ENCODE measurements at places on chromosomes 3 and 15.

DNA sequence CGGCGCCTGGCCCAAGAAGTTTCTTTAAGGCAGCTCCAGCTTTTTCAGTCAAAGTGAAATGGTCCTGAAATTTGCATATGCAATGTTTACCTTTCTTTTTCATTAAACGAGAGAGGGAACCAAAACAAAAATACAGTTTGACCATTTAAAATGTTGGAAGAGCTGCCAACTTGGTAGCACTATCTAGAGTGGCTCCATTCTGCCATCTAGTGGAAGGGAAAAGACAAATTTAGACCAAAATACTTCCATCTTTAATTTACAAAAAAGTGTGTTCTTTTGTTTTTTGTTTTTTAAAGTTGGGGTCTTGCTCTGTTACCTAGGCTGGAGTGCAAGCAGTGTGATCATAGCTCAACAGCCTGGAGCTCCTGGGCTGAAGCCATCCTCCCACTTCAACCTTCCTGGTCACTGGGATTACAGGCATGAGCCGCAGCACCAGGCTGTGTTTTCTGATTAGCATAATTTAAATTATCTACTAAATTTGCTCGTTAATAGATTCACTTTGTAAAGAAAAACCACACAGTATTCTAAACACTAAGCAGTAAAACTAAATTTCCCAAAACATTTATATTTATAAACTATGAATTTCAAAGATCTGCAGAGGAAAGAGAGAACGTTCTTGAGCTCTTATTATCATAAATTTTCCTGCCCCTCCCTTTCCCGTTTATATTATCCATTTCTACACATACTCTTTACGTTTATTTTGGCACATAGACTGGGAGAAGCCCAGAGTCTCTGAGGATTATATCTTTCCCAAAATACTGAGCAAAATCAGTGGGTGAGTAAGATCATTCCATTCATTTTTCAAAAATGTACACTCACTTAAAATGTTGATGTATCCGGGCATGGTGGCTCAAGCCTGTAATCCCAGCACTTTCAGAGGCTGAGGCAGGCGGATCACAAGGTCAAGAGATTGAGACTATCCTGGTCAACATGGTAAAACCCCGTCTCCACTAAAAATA, 15.4 kb upstream of the RFC4 start:
- no peak for DNase-seq

DNA sequence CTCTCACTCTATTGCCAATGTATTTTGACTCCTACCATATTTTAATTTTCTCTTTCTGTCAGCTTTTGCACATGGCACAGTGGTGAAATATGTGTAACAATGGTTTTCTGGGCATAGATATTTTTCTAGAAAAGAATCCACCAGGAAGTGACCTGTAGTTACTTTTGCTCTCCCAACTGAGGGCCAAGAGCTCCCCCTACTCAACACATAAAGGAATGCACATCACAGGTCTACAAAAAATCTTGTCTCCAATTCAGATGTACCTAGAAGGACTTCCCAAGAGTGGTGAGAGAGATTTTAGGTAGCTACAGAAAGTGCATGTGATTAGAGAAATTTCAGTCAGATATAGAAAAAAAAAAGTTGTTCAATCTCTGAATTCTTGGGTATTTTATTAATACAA, 15.6 kb downstream of the CPA3 start:
- peak; percentile 27 for DNase-seq

DNA sequence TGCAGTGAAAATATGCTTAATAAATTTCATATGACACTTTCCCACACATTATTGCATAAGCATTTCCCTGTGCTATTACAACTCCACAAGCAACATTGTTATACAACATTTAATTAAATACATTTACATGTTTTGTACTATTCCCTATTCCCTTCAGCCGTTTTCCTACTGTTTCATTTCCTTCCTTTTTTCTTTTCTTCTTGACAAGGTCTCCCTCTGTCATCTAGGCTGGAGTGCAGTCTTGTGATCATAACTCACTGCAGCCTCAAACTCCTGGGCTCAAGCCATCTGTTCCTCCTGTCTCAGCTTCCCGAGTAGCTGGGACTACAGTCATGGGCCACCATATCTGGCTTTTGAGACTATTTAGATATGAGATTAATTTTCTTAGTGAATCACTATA, 254.7 kb downstream of the NFKBIZ start:
- DNase-seq: no peak

GRCh38 chr3:193859195-193859594, 266.2 kb downstream of the OPA1 start:
- no peak for DNase-seq

GRCh38 chr3:113051302-113051711, 60.5 kb downstream of the GTPBP8 start:
- DNase-seq: peak; percentile 76
